ENCODE measurements at places on chromosomes 6 and 20.
A peak's percentile ranks its signal among the peaks of the same experiment; 100 is the strongest.

- DNase-seq: no peak
These were observed 7.6 kb downstream of the GSS start for GRCh38 chr20:34948030-34948429.

GRCh38 chr6:161772176-161772575, 498.3 kb upstream of the AGPAT4 start:
- DNase-seq: no peak

- no peak for DNase-seq
These were observed 90.2 kb upstream of the SULF2 start for GRCh38 chr20:47875297-47876025.

- no peak for DNase-seq
These were observed 68.5 kb downstream of the FOXC1 start for GRCh38 chr6:1678201-1678600.

- DNase-seq: peak; percentile 24
These were observed 13.0 kb downstream of the RPP21 start for GRCh38 chr6:30357678-30358540.

- no peak for DNase-seq
These were observed 191.0 kb downstream of the TFAP2A start for GRCh38 chr6:10223841-10224240.

GRCh38 chr6:161644521-161644920, 370.7 kb upstream of the AGPAT4 start:
- DNase-seq: no peak

GRCh38 chr6:53103993-53104675, 38.9 kb downstream of the FBXO9 start:
- DNase-seq: no peak

GRCh38 chr6:168599118-168599494, 158.1 kb downstream of the SMOC2 start:
- DNase-seq: no peak

DNA sequence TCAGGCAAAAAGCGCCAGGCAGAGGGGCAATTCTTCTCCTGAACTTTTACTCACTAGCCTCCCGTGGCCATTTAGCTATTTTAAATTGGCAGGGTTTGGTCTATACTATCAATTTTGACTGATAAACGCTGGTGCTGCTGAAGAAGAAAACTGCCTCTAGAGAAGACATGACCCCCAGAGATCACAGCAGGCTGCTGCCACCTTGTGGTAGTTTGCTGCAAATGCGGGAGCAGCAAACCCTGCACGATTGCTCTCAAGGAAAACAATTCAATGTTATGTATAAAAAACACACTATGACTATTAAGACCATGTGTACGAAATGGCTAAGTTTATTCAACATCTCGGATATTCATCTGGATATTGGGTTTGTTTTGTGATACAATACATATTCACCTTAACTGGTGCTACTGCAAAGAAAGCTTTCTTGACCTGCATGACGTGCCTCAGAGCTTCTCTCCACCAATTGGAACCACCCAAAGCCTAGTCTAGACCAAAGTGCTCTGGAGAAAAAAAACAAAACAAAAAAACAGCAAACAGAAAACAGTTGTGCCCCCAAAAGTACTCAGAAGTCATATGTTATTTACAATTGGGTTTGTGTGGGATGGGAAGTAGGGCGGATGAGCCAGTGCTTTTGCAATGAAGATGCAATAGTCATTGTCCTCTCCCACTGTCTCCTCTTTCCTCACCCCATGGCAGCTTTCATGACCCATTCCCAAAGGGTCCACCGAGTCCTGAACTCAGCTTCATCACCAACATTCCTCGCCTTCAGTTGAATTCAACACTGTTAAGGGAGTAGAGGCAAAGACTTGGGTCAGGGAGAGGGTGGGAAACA, 19.6 kb upstream of the IL17F start:
- peak; percentile 26 for DNase-seq

DNA sequence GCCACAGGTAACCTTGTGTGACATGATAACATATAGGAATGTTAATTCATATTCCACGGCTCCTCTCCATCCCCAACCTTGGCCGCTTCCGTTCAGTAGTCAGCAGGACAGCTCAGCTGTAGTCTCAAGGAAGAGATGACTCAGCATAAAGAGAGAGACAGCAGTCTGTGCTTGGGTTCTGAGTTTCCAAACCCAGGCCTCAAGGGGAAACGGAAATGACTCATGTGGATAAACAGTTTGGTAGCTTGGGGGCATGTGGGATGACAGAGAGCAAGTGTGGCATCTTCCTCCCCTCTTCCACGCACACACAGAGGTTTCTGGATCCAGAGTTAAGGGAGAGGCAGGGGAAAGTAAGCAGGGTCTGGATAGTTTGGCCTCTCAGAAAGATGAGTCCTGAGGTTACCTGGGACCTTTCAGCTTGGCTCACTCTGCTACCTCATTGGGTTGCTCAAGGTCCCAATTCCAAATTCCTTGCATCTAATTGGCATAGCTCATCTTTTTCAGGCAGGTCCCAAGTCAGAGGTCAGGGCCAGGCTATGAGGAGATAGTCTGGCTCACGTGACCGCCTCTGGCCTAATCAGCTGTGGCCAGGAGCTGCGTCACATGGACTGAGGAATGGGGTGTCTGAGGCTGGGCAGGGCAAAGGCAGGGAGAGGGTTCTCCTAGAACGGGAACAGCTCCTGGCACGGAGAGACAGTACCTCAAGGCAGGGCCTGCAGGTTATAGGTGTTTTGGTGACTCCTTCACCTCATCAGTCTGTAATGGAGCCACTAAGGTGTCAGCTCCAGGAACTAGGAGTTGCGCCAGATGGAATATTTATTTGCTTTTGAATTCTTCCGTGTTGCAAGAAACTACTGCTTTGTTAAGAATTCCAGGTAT, 36.5 kb upstream of the MLN start:
- no peak for DNase-seq

- DNase-seq: no peak
These were observed 342.7 kb downstream of the SMOC2 start for GRCh38 chr6:168783720-168784119.

GRCh38 chr6:9103876-9104521, 668.7 kb upstream of the SLC35B3 start:
- no peak for DNase-seq

- DNase-seq: no peak
These were observed 9.8 kb downstream of the DUSP22 start for GRCh38 chr6:301929-302705.

DNA sequence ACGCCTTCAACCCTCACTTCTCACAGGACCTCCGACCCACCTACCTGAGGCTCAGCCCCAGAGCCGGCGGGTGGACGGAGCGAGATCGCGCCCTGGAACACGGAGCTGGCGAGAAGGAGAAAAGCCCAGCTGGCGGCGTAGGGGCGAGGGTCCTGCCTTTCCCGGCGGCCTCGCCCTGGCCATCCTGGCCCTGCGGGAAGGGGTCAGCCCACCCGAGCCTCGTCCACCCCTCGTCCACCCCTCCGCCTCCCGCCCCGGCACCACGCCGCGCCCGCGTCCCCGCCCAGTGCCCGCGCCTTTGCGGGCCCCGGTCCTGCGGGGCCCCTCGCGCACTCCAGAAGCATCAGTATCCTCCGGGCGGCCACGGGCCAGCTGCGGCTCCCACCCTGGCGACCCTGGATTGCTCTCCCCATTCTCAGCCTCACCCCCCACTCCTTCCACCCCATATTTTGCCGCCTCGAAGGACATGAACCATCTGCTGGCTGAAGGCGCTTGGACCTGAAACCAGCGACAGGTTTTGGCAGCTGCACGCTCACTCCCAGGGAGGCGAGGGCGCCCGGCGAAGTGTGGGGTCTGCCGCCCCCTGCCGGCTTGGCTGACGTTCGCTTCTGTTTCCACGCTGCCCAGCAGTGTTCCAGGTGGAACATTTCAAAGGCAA, 65.1 kb downstream of the PLG start:
- peak; percentile 24 for DNase-seq

- no peak for DNase-seq
These were observed 426.4 kb downstream of the PRKN start for GRCh38 chr6:162301128-162301527.

DNA sequence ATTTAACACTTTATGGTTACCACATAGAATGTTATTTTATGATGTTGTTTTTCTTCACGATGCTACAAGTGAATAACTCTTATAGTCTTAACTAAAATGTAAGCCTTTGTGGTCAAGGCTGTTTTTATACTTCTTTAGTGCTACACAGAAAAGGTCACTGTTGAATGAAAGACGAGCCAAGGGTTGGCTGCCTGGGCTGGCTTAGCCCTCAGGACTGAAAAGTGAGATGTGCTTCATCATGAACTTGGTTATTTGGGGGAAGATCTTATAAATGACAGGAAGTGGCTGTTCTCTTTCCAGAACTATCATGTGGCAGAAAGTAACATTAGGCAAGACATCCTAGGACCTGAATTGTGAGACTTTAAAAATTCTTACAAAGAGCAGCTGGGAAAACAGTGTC, 404.0 kb downstream of the BTBD3 start:
- no peak for DNase-seq

DNA sequence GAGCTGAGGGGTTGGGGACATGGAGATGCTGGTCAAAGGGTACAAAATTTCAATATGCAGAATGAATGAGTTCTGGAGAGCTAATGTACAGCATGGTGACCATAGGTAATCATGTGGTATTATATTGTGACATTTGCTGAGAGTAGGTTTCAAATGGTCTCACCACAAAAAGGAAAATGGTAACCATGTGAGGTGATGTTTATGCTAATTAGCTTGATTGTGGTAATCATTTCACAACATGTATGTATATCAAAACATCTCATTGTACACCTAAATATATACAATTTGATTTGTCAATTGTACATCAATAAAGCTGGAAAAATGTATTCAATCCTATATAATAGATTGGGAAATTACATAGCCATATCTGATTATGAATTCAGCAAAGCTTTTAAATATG, 29.5 kb upstream of the TMEM14A start:
- no peak for DNase-seq

DNA sequence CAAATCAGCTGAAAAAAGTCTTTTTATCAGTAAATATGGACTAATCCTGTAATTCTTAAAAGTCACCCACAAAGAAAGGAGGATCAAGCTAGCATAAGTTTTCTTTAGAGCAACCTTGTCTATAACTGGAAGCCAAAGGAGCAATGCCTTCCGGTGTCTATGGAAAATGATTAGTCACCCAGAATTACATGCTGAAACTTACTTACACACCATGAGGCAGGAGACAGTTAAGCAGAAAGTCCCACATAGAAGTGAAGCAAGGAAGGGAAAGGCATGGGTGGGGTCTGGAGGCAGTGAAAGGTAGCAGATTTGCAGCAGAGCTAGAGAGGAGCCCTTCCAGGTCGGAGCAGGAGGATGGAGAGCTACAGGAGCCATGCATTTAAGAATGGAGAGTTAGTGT, 153.7 kb upstream of the RIPOR2 start:
- no peak for DNase-seq

DNA sequence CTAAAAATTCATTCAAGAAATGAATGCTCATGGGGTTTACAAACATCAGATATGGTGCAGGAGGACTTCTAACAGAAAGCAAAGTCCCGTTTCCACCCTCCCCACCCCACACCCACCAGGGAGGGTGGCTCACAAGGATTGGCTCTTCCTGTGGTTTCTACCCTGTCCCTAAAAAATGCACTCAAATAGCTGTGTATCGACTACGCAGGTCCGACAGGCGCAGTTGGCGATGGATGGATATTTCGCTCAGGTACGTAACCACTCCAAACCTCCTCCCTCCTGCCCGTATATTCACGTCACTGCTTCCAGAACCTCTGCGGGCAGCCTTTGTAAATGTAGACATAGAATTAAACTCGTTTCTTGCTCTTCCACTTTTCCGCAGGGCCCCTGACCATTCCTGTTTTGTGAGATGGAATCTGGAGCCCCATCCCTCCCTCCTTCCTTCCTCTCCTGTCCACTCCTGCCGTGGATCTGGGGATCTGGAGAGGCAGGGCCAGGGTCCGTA, 264.3 kb downstream of the BMP7 start:
- DNase-seq: no peak

- DNase-seq: no peak
These were observed 134.8 kb upstream of the SLC24A3 start for GRCh38 chr20:19077370-19078220.

DNA sequence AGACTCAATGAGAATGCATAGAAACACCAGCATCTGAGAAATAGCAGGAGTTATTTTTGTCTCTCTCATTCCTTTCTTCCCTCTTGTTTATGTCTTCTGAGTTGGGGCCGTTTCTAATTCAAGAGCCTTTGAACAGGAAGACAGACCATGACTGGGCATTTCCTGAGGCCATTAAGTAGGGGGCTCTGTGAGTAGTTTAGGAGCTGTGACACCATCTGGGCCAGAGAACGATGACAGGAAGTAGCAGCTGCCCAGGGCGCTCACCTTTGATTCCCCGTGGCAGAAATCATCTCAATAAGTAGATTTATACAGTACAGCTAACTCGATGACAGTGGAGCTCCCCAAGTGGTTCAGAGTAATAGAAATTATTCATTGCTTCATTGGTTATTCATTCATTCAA, 298.4 kb upstream of the PLN start:
- no peak for DNase-seq

DNA sequence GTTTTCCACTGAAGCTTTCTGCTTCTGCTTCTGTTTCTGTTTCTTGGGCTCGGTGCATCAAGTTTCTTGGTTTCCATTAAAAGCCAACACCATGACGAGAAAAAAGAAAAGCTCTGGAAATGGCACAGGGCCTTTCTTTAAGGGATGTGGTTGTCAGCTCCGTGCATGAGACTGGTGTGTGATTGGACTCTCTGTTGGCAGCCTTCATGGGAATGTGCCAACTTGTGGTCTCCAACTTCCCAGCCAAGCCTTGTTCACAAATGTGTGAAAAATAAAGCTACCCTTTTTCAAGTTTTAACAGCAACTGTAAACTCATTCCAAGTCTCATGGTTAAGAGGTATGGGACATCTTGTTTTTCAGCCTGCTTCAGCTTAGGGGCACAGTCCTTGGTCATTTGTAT, 68.7 kb upstream of the CST7 start:
- DNase-seq: no peak

DNA sequence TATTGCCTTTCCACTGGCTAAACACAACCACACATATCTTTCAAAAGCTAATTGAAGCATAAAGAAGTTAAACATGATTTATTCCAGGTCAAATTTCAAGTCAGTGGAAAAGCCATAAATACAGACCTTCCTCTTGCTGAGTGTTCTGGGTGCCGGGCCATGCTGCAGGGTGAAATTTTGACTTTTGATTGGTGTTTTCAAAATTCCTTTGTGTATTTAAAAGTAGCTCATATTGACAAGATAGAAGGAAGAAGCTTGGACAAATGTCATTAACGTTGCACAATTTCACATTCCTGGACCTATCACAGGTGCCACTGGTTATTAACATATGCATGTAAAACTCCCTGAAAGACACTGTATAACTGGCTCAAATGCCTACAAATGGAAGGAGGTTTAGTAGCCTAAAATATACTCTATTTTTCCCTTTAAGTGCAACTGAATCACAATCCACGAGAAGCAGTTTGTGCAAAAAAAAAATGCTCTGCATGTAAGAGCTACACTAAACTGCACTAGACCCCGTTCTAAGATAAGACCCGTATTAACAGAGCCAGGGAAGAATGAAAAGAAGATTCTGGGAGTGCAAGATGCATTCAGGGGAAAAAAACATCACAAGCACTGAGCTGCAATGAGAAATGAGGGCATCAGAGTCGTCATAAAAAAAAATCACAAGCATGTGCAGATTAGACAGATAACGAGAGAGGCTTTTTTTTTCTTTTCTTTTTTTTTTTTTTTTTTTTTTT, 30.4 kb downstream of the ATXN1 start:
- no peak for DNase-seq

- DNase-seq: no peak
These were observed 24.7 kb upstream of the HDAC2 start for GRCh38 chr6:113995634-113996033.

- DNase-seq: no peak
These were observed 29.3 kb downstream of the GCM1 start for GRCh38 chr6:53119349-53119748.
